Left lobe of liver (tissue), 2 donors: ENCODE measurements at places on chromosomes 13 and 19.

DNA sequence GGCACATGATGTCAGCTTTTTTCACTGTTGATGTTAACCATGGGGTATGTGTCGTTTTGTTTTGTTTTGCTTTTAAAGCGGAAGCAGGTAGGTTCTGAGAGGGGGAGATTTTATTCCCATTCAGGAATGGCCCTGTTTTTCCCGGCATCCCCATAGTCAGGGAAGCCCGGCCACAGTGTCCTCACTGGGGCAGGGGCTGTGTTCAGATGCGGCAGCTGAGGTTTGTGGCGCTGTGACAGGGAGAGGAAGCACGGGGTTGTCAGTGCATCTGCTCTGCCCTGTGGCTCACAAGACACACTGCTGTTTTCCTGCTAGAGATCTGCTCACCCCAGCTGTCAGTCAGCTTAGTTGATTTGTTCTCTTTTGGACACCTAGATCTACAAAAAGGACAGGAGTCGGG, 27.6 kb downstream of the ANKRD27 start:
- DNase-seq, result no peak

DNA sequence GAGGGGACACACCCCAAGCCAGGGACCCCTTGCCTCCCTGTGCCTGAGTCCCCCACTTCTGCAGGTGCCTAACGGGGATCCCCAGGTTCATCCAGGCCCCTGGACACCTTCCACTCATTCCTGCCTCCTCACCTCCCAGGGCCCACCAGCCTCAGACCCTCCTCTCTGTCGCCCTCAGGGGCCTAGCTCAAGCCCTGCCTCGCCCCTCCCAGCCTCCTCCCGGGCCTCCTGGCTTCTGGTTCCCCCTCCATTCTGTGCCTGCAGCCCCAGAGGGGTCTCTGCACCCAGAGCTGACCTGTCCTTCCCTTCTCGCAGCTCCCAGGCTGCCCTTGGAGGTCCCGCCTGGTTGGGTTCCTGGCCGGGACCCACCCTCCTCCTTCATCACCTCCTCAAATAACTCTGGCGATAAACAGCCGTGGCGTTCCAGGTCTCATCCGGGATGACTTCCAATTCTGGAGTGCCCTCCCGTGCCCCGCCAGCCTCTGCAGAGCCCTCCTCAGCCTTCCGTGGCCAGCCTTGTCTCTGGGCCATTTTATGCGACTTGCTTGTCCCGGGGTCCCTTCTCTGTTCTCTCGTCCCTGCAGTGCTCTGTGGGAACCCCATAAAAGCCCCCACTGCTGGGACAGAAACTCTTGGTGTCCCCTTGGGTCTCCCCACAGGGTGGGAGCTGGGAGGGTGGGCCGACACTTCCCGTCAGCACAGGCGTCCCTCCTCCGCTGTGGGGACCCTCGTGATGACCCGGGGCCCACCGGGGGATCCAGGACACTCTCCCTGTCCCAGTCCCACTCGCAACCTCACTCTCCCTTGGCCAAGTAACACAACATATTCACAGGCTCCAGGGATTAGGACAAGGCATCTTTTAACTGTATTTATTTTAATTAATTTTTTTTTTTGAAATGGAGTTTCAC, 9.2 kb downstream of the JOSD2 start:
- DNase-seq, result no peak

- no peak for DNase-seq
Observed at GRCh38 chr19:34512254-34512822, 30.8 kb downstream of the WTIP start.

- no peak for DNase-seq
Observed at GRCh38 chr13:66415444-66415843, 814.7 kb downstream of the PCDH9 start.

GRCh38 chr13:23844132-23844531, 45.1 kb downstream of the MIPEP start:
- DNase-seq, result no peak

GRCh38 chr13:96686286-96686685, 308.0 kb downstream of the OXGR1 start:
- no peak for DNase-seq

DNA sequence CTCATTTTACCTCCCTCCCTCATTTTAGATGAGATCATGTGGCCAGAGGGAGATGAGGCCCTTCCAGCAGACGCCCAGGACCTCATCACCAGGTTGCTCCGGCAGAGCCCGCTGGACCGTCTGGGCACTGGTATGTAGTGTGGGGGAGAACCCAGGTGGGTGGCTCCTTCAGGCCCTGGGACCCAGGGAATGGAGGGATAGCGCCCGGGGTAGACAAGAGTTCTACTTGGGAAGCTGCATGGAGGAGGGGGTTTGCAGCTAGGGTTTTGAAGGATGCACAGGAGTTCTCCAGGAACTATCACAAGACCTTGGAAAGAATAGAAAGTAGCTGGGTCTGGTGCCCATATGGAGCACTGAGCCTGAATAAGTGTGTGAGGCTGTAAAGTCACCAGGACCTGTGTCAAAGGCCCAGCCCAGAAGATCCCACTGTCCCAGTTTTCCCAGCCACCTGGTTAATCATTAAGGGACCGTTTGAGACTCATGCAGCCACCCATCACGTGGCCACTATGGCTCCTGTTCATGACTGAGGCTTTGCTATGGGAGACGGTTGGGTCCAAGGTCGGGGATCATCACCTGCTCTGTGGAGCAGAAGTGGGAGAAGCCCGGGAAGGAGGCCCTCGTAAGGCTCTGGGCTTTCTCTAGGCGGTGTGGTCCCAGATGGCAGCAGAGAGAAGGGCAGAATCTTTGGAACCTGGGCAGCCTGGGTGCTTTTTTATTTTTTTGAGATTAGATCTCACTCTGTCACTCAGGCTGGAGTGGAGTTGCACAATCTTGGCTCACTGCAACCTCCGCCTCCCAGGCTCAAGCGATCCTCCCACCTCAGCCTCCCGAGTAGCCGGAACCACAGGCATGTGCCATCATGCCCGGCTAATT, 17.0 kb upstream of the PIK3R2 start:
- DNase-seq, result peak; percentile 95

GRCh38 chr19:17402982-17403855, 2.2 kb downstream of the BST2 start:
- no peak for DNase-seq

GRCh38 chr13:38350114-38350617, 515 bp downstream of the UFM1 start:
- peak; percentile 67 for DNase-seq

DNA sequence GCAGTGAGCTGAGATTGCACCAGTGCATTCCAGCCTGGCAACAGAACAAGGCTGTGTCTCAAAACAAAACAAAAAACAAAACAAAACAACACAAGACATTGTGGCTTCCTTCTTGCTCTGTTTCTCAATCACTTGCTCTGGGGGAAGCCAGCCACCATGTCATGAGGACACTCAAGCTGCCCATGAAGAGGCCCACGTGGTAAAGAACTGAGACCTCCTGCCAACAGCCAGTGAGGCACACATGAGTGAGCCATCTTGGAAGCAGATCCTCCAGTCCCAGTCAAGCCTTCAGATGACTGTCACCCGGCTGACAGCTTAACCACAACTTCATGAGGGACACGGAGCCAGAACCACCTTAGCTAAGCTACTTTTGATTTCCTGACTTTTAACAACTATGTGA, 25.2 kb downstream of the CPT1C start:
- DNase-seq, result no peak

GRCh38 chr19:12648088-12648487, 18.5 kb downstream of the MAN2B1 start:
- DNase-seq, result no peak

- no peak for DNase-seq
Observed at GRCh38 chr19:13610039-13610691, 103.9 kb upstream of the CACNA1A start.

GRCh38 chr19:13089139-13089856, 13.4 kb downstream of the LYL1 start:
- DNase-seq, result no peak

GRCh38 chr19:31527443-31527842, 178.2 kb upstream of the TSHZ3 start:
- no peak for DNase-seq

- no peak for DNase-seq
Observed at GRCh38 chr13:42484386-42484785, 89.6 kb upstream of the TNFSF11 start.

DNA sequence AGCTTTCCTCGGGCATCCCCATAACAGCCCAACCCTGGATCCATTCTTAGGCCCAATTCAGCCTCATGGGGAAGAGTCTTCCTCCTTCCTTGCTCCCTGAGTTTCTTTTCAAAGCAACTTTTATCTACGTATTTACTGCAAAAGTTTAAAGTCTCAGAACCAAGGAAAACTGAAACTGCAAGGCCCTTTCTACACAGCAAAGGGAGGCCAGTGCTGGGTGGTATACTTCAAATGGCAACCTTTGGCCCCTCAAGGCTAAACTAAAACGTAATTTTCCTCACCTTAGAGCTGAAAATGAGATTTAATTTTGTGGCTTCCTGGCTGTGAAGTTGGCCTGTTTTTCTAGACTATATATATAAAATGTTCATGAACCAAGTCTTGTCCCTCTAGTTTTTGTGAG, 5.6 kb downstream of the CDX2 start:
- DNase-seq, result no peak

DNA sequence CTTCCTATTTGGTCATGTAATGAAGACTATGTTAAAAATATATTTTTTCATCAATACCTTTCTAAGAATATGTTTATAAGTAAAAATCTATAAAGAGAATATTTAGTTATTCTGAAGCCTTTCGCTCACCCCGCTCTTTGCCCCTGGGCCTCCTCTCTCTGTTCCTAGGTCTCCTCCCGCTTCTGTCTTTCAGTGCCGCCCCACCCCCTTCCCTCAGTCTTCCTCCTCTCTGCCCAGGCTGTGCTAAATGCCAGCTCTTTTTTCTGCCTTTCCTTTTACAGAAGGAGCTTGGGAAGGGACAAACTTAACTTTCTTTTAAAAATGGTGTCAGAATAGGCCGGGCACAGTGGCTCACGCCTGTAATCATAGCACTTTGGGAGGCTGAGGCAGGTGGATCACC, 22.8 kb downstream of the HIF3A start:
- DNase-seq, result no peak

GRCh38 chr13:113491418-113491883, 940 bp upstream of the DCUN1D2 start:
- peak; percentile 48 for DNase-seq

DNA sequence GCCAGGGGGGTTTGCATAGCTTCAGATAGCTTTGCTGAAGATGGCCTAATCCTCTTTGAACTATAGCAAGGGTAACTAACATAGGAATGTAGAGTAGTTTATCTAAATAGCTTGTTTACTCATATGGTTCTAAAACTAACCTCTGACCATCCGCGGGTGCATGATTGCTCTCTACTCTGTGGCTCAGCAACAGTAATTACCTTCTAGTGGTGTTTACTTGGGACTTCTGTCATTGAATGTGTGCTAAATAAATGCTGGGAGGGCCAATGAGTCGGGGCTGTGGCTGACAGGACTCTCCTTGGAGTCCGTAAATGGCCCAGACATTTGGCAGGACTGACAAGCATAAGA, 1461.9 kb downstream of the UQCRFS1 start:
- DNase-seq, result no peak

DNA sequence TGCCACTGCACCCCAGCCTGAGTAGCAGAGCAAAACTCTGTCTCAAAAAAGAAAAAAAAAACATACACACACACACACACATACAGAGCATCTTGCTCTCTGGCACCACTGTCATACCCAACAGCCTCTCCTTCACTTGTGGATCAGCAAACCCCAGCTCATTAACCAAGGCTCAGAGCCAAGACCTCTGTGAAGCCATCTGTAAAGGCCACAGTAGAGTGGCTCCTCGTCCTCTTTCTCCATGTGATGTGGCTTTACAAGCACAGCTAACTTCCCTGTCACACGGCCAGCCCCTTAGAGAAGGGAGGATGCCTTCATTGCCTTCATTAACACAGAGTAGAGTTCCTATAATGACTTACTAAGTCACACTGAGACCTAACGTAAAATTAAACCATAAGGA, 62.7 kb upstream of the LSM14A start:
- no peak for DNase-seq

DNA sequence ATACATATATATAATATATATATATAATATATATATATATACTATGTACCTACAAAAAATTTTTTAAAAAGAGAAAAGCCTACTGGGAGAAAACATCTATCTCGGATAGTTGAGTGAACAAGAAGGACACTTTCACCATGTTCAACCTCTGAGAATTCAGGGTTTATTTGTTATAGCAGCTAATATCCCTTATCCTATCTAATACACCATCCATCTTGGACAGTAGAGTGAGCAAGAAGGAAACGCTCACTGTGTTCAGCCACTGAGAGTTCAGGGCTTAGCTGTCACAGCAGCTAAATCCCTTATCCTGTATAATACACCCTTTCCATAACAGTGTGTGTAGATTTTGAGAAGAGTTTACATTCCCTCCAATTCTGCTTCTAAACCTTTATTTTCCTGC, 38.1 kb upstream of the CACNA1A start:
- DNase-seq, result no peak

DNA sequence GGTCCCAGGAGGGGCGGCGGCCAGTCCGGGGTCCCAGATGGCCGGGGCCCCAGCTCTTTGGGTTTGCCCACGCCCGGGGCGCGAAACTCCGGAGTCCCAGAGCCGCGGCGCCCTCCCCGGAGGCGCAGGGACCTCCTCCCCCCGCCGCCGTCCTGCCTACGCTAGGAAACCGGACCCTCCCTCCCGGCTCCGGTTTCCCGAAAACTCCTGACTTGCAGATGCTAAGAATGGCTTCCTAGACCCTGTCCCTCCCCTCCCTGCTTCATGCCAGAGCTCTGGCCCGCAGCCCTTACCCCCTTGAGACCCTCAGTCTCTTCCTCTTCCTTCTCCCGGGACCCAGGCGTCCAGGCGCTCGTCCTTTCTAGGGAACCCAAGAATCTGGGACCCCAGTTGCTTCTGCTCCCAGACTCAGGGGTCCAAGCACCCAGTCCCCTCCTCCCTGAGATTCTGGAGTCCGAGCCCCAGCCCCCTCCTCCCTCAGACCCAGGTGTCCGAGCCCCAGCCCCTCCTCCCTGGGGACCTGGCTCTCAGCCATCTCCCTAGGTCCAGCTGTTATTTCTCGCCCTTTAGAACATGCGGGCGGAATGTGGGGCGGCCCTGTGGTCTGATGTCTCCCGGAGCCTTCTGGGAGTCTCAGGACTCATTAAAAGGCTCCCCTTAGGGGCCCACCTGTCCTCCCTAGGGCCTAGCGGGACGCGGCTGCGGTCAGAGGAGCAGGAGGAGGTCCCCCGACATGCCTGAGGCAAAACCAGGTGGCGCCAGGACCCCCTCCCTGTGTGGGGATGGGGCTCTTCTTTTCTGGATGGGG, at the start of gene MYBPC2:
Gene MYBPC2 (plus strand): TSS at position 672 of the 808 bp plus-strand sequence. CDS start 62 bp downstream, at position 734.
- DNase-seq, result no peak
